ENCODE measurements at places on chromosomes 13 and 19.
A peak's percentile ranks its signal among the peaks of the same experiment; 100 is the strongest.

DNA sequence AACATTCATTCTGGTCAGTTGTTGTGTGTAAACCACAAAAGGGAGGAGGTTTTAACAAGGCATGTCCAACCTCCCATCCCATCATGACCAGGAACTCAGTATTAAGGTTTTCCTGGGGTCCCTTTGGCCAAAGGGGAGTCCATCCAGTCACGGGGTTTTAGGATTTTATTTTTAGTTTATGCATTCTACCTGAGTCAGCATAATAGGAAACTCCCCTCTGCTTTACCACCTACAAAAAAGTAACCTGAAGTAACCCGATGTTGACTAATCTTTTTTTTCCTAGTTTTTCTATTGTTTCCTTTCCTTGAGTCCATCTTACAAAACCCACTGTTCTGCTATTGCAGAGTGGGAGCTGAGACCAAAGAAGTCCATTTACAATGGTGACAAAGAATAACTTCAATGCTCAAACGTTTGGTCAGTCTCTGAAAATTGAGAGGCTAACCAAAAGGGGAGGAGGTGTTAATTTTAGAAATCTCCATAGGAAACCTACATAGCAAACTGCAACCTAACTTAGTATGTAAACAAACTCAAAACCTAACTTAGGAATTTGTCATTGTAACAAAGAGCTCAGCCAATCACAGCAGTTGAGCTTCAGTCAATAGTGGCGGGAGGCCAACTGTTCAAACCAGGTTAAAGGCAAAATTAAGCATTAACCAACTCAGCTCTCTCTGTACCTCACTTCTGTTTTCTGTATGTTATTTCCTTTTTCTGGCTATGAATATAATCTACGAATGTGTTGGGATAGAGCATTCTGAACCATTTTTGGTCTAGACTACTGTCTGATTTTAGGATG lies 1954.1 kb downstream of the PCDH9 start:
- DNase-seq, result no peak

- peak; percentile 45 for DNase-seq
Observed at GRCh38 chr19:24086974-24087595, at the start of gene ZNF254. Gene ZNF254, plus strand, starts transcription at chr19:24087187. Its CDS starts 121 bp downstream, at chr19:24087308.

- DNase-seq, result peak; percentile 10
Observed at GRCh38 chr13:32031025-32031814, at the start of gene FRY. Gene FRY, plus strand, starts transcription at chr13:32031774. Its CDS starts 22 bp downstream, at chr13:32031796.

- DNase-seq, result no peak
Observed at GRCh38 chr19:52140032-52140710, 433 bp upstream of the ZNF616 start.

DNA sequence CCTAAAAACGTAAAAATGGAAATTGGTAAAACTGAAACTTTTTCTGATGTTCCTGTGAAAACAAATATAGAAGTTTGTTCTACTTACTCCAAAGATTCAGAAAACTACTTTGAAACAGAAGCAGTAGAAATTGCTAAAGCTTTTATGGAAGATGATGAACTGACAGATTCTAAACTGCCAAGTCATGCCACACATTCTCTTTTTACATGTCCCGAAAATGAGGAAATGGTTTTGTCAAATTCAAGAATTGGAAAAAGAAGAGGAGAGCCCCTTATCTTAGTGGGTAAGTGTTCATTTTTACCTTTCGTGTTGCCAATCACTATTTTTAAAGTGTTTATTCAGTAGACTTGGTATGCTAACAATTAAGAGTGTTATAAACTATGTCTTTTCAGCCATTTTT lies 25.6 kb downstream of the BRCA2 start:
- no peak for DNase-seq

DNA sequence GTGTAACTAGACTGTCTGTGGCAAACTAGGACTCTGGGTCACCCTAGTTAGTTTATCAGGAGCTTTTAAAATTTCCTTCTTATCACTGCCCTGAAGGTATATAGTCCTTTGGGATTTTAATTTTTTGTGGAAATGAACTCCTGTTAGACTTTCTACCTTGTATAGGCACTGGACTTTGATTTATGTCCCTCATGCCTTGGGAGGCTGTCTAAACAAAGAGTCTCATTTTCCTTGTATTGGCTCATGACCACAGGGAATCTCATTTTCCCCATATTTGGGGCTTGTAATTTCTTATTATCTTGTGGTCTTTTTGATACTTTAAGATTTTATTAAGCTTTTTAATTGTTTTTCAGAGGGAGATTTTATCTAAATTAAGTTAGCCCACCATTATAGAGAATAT lies 21.4 kb downstream of the KCTD4 start:
- no peak for DNase-seq

GRCh38 chr13:75789451-75790197 lies 153.5 kb downstream of the LMO7 start:
- DNase-seq, result no peak

- DNase-seq, result peak; percentile 38
Observed at GRCh38 chr19:44657211-44657921, 13.7 kb downstream of the PVR start.

DNA sequence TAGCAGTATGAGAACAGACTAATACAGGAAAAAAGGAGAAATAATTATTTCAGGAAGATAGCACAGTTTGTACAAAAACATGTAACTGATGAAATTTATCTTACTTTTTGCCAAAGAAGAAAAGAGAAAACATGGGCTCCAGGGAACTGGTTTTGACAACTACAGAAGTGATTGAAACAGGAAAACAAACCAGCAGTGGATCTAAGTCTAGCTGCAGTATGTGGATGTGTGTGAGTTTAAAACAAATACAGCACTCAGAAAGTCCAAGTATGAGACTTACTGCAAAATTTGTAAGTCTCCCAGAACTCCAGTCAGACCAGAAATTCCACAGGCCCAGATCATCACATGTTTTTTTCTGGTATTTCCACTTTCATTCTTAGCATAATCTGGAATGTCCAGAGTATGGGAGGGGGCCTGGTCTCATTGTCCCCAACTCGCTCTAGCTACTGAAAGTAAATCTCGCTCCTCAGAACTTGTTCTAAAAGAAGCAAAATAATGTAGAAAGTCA lies 259.5 kb downstream of the NHLRC3 start:
- no peak for DNase-seq

GRCh38 chr13:33487575-33488243 lies 202.2 kb upstream of the STARD13 start:
- no peak for DNase-seq

DNA sequence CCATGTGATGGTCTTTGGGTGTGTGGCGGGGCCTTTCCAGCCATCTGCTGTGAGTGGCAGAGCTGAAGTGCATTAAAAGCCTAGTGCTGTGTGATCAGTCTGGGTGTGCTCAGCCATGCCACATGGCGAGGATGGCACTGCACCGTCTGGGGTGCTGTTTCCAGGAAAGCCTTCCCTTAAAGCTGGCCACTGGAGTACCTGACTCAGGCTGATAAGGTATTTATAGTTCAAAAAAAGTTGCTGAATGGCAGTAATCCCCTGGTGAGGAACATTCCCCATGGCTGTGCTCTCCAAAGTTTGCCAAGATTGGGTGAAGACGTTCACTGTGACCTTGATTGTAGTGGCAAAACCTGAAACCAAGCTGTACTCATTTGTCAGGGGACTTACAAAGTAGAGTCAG lies 6.0 kb downstream of the GPI start:
- no peak for DNase-seq

- DNase-seq, result no peak
Observed at GRCh38 chr19:46630586-46631205, 5.3 kb downstream of the GNG8 start.

DNA sequence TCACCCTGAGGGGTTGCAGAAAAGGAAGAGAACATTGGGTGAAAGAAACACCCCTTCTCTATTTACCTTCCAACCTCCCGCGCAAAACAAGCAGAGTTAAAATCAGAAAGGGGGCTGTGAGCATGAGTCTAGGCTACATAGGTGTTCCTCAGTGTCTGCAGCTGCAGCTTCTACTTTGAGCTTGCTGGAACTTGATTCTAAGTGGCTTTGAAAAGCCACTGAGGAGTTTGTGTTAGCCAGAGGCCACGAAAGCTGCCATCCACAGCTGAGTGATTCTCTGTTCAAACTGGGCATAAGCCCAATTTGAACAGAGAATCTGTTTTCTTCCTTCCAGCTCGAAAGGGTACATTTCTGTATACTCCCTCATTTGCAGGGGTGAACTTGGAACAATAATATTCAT lies 343.9 kb downstream of the PCDH9 start:
- no peak for DNase-seq

DNA sequence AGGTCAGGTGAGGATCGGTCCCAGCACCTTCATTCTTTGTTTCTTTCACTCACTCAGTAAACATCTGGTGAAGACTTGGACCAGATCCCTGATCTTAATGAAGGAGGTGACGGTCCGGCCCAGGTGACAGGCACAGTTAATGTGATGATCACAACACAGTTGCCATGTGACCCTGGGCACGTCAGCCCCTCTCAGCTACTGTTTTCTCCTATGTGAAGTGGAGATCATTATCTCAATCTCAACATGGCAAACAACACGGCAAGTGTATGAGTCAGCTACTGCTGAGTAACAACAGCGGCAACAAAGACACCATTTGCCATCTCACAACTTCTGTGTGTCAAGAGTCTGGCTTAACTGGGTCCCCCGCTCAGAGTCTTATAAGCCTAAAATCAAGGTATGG lies 74.6 kb downstream of the GNG7 start:
- no peak for DNase-seq

GRCh38 chr19:36514012-36514612 lies 14.0 kb downstream of the ZNF260 start:
- no peak for DNase-seq

- DNase-seq, result no peak
Observed at GRCh38 chr13:76707360-76707759, 178.8 kb downstream of the KCTD12 start.

DNA sequence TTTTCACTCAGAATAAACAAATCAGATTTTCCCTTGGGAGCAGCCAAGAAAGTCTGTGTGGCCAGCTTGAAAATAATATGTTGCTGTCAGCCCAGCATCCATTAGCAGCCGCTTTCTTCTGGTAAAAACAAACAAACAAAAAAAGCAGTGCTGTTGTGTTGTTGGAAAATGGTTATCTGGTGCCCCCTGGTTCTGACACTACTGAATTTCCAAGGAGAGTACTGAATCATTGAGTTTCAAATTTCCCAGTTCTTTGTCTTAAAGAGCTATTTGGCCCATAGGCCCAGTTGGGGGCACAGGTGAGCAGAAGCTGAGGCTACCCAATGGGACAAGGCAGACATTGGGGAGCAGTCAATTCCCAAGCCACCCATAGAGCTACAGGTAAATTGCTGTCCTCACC lies 995.9 kb downstream of the UQCRFS1 start:
- no peak for DNase-seq

GRCh38 chr13:30846311-30846710 lies 59.8 kb upstream of the MEDAG start:
- DNase-seq, result no peak

- no peak for DNase-seq
Observed at GRCh38 chr13:102197193-102197592, 204.7 kb downstream of the FGF14 start.

DNA sequence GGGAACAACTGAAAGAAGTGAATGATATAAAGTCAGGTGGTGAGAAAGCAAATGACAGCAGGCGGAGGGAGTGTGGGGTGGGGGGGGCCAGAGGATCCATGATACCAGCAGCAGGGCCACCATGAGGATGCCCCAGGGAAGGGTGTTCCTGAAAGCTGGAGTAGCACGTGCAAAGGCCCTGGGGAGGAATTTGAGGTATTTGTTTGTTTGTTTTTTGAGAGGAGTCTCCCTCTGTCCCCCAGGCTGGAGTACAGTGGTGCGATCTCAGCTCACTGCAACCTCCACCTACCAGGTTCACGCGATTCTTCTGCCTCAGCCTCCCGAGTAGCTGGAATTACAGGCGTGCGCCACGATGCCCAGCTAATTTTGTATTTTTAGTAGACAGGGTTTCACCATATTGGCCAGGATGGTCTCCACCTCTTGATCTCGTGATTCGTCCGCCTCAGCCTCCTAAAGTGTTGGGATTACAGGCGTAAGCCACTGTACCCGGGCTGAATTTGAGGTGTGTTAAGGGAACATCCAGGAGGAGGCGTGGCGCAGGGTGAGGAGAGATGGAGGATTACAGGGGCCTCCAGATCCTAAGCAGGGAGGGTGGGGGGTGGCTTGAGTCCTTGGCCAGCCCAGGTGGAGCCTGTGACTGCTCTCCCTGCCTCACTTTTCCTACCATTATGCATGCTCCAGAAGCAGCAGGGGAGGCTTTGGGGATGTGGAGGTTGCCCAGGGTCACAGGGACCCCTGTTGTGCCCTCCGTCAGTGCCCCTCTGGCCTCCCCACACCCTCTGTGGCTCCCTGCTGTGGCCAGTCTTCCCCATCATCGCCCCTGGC lies 12.4 kb upstream of the JUND start:
- no peak for DNase-seq

DNA sequence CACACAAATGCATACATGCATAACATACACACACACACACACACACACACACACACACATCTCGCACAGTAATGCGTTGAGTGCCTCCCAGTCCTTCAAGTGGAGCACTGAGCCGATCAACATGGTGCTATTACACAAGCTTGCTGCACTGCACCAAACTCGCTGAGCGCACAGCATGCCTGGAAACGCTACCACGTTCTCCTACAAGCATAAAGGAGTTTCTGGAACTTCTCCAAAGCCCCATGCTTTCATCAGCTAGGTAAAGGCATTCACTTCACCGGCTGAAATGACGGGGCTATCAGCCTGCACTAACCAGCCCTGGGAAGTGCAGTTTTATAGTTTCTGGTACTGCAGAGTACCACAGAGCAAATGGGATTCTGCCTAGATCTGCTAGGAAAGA lies 92.7 kb downstream of the FGF14 start:
- DNase-seq, result no peak

Measured in stimulated activated CD8-positive, alpha-beta memory T cell treated with anti-CD3 and anti-CD28 coated beads, Interleukin-15, amount 100 ng/mL, for 4 hours (primary cell).